ENCODE measurements at places on chromosomes 6 and 20. TPM values are rescaled to one million over a fixed set of nuclear protein-coding genes. Genes with fewer than 3 reads are reported as not detected.

GRCh38 chr6:25181350-25181724, 97.8 kb upstream of the CARMIL1 start:
- no peak for DNase-seq

- DNase-seq: no peak
These were observed 48.2 kb downstream of the DCBLD1 start for GRCh38 chr6:117530467-117531242.

DNA sequence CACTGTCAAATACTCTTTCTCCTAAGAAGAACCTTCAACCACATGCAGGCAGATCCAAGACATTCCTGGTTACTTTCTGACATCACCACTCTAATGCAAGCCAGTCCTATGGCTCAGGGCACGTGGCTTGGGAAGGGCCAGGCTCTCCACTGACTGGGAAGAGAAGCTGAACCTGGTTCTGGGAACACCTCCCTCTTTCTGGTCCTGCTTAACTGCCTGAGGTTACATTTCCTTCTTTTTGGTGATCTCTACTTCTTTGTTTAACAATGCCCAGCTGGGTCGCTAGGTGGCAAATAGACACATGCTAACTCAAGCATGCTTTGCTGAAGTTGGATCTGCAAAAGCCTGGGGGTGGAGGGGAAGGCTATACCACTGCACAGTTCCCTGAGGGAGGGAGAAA, 249.8 kb downstream of the GMDS start:
- no peak for DNase-seq

DNA sequence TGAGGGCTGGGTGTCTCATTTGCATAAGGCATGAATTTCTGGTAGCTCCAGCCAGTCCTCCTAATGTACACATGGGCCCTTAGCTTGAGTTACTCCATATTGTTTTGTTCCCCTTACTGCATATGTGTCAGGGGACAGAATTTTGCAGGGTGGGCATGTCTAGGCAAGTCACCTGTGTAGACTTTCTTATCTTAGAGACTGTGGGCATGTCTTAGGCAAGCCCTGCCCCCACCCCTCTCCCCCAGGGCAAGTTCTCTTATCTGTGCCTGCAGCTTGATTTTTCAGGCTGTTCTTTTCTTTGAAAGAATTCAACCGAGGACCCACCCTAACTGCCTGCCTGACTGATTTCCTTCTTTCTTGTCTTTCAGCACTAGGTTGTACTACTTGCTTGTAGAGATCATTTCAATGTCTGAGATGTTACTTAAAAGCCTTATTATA, 32.1 kb downstream of the NHLRC1 start:
- no peak for DNase-seq

DNA sequence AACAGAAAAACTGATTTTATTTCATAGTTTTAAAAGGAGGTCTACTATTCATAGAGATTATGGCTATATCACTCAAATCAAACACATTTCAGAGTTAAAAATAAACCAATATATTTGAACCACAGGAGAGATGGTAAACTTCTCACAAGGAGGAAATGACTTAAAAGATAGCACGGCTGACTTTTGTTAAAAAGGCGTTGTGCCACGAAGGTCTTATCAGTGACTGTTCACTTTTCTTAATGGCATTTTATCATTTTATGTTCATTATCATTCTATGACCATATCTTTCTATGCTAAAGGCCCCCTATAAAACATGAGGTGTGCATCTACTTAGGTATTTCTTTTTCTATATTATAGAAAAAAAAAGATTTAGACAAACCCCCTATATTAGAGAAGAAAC, 19.6 kb downstream of the ELOVL4 start:
- DNase-seq: no peak

DNA sequence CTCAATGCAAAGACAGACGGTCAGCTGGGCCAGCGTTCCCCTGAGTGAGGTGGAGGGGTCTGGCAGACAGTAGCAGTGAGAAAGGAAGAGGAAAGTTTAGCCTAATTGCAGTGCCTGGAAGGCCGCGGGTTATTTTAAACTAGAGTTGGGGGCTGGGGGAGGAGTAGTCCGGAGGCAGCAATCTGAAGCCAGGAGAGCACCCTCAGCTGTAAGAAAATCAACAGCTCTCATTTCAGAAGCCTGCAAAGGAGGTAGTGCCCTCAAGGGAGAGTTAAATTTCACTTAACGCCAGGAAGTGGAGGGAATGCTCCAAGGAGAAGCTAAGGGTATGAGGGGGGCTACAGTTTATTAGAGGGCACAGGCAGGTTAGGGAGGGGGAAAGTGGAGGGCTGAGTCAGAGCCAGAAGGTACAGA, 26.9 kb downstream of the RING1 start:
- no peak for DNase-seq

DNA sequence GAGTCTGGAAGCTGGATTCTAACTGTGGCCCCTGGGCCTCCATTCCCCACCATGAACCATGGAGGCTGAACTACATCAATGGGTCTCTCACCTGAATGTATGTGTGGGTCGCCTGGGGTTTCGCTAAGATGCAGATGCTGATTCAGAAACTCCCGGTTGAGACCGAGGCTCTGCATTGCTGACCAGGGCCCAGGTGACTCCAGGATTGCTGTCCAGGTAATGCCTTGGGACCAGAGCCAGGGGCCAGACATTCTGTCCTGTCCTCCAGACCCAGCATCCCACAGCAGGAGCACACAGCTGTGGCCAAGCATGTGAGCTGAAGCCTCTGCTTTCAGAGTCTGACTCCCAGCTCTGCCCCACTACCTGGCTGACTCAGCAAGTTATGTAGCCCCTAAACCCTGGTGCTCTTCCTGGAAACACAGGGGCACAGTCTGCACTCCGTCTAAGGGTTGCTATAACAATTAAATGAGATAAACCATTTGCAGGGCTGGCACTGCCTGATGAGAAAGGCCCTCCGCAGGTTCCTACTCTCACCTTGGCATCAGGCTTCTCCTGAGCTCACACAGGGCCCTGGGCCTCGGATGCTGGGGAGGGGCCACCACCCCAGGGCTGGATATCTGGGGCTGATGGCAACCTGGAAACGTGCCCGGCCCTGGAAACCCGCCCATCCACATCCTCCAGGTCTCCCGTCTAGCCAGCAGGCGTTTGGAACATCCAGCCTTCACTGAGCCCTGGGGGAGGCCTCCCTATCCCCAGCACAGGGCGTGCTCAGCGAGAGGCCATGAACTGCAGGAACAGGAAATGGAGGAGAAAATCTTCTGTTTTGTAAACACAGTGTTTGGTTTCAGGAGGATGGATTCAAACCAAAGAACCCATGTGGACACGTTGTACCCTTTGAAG, 175.7 kb downstream of the DLL1 start:
- no peak for DNase-seq

MACROD2 gene
- 2.2 TPM for polyA plus RNA-seq

- DNase-seq: no peak
These were observed 94.3 kb downstream of the CEBPB start for GRCh38 chr20:50284811-50285375.

GRCh38 chr20:7673841-7674240, 266.4 kb downstream of the HAO1 start:
- DNase-seq: no peak

DNA sequence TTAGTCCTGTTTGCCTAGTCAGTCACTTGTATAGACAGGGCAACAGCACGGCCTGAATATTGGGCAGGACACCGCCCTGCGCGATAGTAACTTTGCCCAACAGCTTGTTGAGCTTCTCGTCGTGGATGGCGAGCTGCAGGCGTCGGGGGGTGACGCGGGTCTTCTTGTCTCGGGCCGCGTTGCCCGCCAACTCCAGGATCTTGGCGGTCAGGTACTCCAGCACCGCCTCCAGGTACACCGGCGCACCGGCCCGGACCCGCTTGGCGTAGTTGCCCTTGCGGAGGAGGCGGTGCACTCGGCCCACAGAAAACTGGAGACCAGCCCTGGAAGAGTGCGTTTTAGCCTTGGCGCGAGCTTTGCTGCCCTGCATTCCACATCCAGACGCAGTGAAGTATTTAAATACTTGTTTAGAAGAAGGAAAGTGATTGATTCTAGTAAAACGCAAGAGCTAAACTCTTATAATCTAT, 92.8 kb upstream of the BTN3A2 start:
- DNase-seq: no peak

DNA sequence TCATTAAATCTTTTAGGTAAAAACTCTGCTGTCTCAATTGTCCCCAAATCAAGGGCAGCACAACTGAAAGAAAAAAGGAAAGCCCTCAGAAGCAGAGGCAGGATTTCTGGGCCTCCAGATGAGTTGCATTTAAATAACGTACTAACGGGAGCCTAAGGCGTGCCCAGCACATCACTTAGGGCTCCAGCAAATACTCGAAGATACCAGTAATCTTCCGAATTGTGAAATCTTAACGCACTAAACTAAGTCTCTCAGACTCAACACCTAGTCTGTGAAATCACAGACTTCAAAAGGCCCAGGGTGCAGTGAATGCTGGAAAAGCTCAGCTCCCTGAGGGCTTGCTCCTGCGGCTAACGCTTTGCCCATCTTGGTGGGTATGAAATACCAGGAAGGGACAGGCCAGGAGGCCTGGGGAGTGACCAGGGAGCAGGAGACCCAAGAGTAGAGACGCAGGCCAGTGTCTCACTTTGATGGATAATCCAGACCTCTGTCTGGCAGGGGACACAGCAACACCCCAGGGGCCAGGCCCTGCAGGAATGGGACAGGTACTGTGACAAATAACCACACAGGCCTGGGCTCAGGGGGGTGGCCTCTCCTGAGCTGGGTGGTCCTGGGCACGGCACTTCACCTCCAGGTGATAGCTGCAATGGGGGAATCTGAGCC, 36.4 kb downstream of the RRBP1 start:
- DNase-seq: no peak

GRCh38 chr20:22762576-22763256, 178.3 kb upstream of the FOXA2 start:
- DNase-seq: no peak

DNA sequence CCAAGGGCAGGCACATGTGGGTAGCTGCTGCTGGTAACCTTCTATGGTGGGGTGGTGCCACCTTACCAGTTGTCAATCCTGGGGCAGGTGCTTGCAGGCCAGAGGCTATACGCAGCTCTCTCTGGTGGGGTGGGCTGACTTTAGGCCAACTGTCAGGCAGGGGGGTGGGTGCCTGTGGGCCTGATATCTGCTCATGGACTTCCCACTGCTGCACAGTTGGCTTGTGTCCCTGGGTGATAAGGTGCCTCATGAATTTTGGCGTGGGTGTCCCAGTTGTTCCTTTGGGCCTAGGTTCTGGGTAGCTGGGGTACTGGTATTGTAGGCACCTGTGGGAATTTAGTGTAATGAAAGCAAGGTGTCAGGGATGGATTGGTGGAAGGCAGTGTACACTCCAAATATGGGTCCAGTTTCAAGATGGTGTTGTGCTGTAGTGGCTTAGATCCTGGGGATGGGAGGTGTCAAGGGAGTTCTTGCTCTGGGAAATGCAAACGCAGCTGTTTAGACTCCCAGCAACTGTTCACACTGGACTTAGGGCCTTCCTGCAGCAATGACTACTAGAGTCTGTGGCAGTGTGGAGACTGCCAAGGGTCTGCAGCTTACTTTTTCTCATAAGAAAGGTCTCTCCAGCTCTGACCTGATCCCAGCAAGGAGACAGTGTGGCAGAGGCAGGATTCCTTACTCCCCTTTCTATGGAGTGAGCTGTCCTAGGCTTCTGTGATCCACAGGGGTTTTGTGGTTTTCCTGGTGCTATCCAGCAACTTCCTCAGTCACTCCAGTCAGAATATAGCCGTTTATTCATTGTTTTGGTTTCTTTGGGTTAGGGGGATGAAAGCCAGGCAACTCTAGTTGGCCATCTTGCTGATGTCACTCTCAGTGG, 128.2 kb downstream of the CRYBG1 start:
- no peak for DNase-seq

- DNase-seq: no peak
These were observed 280.5 kb downstream of the SYNE1 start for GRCh38 chr6:152356662-152357061.

DACT2 gene
- polyA plus RNA-seq: not detected

RSPH4A gene
- polyA plus RNA-seq: 0.10 TPM

DNA sequence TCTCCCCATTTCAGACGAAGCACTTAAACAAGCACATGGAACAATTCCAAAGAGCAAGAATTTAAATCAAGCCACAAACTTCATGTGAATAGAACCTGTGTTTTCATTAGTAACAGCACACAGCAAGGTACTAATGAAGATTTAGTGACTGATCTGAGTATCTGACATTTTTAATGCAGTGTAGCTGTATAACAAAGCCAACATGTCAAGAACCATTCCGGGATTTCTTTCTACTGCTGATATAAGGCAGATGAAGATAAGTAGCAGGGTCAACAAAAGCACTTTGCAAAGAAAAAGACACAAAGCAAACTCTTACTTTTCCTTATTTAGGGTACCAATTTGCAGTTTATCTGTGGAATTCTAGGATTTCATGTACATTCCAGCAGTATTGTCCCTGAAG, 11.3 kb downstream of the SLC17A5 start:
- no peak for DNase-seq

TASP1 gene
- polyA plus RNA-seq: 15.7 TPM

DNA sequence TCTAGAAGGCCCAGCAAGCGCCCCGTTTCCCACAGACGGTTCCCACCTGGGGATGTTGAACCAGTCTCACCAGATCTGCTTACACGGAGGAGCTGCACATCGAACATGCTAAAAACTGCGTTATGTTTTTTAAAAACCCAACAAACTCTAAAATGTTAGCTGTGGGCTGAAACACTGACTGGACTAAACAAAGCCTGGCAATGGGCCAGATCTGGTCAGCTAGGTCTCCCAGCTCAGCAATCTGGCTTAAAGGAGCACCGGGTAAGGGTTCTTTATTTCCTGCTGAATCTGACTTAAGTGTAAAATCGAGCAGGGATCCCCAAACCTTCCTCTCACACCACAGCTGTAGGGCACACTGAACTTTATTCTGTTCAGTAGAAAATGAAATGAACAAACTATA, 156.9 kb downstream of the FOXC1 start:
- DNase-seq: no peak

DNA sequence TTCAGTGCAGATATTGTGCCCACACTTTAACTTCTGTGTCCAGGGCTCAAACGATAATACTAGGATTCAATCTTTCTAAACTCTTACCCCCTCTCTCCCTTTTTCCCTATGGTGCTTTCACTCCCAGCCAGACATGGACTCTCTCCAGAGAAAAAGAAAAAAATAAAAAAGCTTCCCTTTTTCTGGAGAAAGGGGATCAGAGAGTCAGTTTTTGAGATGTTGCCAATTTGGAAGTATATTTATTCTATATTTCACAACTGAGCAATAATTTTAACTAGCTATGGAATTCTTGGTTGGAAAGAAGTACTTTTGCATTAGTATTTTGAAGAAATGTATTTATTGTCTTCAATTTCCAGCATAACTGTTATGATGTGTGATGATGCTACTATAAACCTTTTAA, 72.2 kb upstream of the ZFP64 start:
- DNase-seq: no peak

THEMIS gene
- polyA plus RNA-seq: not detected

HTR1E gene
- not detected for polyA plus RNA-seq

DNA sequence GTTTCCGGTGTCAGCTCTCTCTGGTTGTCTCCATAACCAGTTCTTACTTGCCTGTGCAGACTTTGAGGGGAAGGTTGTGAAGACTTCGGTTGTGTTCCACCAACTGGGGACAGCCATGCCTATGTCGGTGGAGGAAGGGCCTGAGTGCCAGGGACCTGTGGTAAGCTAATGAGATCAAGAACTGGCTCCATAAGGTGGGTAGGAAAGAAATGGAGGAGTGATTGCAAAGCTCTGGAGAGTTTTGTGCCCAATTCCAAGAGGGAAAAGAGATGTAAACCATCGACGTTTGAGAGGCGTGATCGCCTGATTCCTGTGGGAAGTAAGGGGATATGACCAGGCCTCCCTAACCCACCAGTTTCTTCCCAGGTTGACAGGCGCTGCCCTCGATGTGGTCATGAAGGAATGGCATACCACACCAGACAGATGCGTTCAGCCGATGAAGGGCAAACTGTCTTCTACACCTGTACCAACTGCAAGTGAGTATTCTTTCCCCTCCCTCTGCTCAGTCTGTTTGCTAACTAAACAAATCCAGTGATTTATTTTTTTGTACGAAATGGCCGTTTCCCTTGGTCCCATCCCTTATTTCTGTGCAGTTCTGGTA, 893 bp downstream of the POLR1H start:
- no peak for DNase-seq

Measured in GM12878 (cell line).